Fibroblast of skin of left quadriceps (primary cell): ENCODE measurements at places on chromosomes 1 and 21.

GRCh38 chr1:49576327-49576901, 447.3 kb downstream of the AGBL4 start:
- DNase-seq = no peak

- DNase-seq = no peak
These were observed 155.9 kb upstream of the L1TD1 start for GRCh38 chr1:62038594-62039284.

GRCh38 chr1:32330558-32331151, 5.4 kb downstream of the MARCKSL1 start:
- DNase-seq = no peak

DNA sequence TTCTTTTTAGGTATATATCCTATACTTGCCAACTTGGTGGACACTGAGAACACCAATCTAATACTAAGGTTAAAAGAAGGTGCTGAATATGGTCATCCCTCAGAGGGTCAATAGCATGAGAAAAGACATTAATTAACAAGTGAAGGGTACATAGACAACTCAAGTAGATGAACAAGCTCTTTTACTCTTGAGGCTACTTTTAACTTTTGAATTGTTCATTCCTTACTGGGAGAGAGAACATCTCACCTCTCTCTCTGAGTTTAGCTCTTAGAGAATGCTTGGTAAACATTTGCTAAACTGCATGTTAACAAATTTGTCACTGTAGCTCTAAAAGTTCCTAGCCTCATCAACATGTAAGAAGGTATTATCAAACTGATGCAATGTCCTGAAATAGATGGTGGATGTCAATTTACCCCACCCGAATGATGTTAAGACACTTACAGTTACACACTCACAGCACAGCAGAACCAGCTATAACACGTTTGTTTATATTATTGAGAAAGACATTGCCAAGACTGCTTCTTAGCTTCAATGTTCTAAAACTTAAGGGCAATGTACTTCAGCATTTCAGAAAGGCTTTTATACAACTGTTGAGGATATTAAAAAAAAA, 35.9 kb downstream of the HEATR1 start:
- no peak for DNase-seq

GRCh38 chr1:173015629-173016028, 35.1 kb downstream of the TNFSF18 start:
- DNase-seq = no peak

DNA sequence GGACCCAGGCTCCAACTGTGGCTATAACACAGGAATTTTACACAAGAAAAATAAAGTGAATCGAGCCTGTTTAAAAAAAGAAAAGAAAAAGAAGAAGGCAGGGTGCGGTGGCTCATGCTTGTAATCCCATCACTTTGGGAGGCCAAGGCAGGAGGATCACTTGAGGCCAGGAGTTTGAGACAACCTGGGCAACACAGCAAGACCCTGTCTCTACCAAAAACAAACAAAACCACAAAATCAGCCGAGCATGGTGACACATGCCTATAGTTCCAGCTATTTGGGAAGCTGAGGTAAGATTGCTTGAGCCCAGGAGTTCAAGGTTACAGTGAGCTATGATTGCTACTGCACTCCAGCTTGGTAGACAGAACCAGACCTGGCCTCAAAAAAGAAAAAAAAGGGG, 17.7 kb downstream of the MTF1 start:
- no peak for DNase-seq

DNA sequence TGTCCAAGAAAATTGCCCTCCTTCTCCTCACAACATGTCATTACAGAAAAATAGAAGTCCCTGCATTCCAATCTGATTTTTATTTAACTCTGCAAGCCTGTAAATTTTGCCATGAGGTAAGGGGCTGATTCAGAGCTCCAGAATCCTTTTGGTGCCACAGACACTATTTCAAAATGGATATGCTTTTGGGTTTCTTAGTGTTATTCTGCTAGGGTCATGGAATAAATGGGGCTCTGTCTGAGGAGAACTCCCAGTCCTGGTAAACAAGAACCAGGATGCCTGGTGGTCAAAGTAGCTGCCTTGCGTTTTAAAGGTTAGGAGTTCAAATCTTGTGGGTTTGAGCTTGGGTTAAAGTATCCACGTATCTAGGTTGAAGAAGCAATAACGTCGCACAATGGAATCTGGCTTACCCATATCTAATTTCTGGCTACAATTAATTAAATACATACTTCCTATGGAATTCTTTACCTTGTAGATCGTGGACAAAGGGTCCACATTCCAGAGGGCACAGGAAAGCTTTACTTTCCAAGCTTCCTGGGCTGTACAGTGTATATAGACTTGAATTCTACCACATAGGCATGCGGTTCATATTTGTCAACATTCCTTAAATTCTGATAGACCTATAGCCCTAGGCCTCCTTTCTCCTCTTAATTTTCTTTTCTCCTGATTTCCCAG, 98.0 kb upstream of the CDC42BPA start:
- no peak for DNase-seq

DNA sequence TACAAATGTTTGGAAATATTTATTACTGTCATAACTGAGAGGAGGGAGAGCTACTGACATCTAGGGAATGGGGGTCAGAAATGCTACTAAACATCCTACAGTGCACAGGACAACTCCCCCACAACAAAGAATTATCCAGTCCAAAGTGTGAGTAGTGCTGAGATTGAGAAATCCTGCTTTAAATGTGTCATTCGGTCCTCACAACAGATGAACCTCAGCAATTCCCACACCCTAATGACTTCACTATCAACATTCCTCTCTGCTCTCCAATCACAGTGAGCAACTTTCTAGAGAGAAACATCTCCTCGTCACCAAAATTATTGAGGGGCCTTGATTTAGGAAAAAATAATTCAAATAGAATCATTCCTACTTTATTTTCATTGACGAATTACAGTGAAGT, 18.0 kb downstream of the OMA1 start:
- peak; percentile 28 for DNase-seq

GRCh38 chr1:204359474-204360255, at the start of gene PLEKHA6:
PLEKHA6 (minus strand) TSS chr1:204359929; CDS start chr1:204273727, 86,202 bp downstream.
- DNase-seq = peak; percentile 29

- DNase-seq = no peak
These were observed 310.6 kb downstream of the SEC16B start for GRCh38 chr1:177659281-177659680.

GRCh38 chr1:89304572-89305230, 32.0 kb upstream of the GBP5 start:
- no peak for DNase-seq

- DNase-seq = no peak
These were observed 22.4 kb downstream of the CASQ2 start for GRCh38 chr1:115746021-115746690.

DNA sequence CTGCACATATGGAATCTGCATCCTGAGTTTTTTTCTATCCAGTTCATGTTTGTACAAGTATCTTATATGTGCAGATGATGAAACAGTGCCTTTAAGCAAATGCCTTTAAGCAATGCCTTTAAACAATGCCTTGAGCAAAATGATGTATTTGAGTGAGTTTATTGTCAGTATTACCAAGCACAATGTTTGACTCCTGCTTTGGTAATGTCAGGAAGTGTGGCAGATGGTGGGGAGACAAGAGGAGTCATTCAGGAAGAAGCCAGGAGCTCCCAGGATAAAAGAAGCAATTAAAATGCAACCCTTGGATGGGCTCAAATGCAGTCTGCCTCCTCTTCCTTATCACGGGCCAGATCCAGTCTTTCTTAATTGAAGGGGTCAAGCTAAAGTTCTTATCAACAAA, 108.7 kb upstream of the KCNJ15 start:
- no peak for DNase-seq

DNA sequence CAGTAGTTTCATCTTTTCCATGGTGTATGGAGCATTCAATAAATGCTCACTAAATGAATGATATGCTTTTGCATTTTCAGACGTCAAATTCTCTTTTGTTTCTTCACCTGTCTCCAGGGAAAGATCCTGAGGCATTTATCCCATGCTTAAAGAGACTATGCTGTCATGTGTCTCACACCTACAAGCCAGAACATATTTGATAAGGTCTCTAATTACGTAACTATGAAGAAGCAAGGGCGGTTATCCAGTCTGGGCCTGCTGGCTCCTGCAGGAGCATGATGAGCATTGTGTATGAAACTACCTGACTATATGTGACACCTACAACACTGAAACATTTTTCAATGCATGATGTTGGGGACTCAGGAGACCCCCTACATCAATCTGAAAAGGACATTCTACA, 51.8 kb downstream of the FBXO42 start:
- no peak for DNase-seq

GRCh38 chr1:3598522-3599285, 12.6 kb downstream of the MEGF6 start:
- no peak for DNase-seq

- no peak for DNase-seq
These were observed 27.9 kb downstream of the LRRC8B start for GRCh38 chr1:89552471-89553081.

DNA sequence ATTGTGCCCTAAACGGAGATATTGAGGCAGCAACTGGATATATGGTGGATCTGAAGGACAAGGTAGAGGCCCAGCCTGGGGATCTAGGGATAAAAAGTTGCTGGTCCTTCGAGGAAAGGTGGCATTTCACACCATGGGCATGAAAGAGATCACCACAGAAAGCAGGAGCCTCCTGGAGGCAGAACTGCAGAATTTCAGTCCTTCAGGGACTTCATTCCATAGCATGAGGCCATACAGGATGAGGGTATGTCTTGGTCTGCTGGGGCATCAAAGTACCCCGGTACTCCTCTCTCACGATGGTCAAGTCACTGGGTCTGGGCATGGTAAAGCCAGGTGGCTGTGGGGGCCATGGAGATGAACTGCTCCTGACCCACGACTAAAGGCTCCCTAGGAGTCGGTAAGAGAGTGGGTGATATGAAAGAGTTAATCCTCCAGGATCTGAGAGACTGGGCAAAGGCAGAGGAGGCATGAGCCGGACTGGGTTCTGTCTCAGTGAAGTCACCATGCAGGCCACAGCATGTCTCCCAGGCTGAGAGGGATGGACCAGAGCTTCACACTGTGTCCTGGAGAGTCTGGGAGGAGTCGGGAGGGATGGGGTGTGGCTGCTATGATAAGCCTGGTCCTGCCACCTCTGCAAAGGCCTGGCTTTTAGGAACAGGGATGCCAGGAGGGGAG, 5.8 kb upstream of the SPRR5 start:
- DNase-seq = no peak

DNA sequence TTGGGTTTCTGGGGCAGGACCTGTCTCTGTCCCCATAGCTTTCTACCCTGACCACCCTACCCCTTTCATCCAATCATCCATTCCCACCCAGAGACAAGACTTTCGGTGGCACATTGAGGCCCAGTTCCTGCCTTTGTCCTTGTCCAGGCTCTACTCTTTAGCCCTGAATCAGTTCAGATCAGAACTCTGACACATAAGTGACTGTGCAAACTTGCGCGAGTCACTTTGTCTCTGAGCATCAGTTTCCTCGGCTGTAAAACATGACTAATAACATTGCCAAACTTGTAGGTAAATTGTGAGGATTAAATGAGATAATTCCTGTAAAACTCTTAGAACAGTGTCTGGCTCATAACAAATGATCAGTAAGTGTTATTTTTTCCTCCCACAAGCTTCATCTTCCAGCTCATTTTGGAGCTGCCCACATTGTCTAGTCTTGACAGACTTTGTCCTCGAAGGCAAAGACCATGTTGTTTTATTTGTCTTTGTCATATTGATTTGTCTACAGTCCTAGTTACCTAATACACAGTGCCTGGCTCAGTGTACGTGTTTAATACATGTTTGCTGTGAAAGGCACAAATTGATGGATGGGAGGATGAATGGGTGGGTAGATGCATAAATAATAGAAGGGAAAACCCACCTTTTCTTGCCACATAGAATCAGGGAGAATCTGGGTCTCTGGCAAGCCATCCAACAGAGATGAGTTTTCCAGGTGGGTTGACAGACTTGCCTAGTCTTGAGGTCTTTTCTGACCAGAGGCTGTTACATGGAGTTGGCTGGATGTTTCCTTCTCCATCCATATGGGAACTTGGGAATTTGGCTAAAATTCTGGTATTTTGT, 262.9 kb downstream of the OMA1 start:
- no peak for DNase-seq

DNA sequence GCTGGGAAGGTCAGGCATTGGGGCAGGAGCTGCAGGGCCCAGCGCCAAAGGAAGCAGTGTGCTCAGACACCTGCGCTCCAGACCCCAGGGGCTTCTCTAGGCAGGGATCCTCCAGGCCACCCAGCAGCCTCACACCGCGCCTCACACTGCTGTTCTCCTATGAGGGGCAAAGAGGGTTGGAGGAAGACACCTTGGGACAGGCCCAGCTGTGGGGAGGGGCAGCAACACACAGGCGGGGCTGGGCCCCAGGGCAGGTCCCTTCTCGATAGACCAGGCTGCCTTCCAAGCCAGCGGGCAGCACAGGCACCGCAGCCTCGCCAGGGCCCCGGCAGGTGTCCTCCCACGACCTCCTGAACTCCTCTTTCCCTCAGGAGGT, 20.7 kb upstream of the PRSS38 start:
- no peak for DNase-seq

GRCh38 chr1:147238053-147238902, 4.2 kb upstream of the CHD1L start:
- DNase-seq = no peak

DNA sequence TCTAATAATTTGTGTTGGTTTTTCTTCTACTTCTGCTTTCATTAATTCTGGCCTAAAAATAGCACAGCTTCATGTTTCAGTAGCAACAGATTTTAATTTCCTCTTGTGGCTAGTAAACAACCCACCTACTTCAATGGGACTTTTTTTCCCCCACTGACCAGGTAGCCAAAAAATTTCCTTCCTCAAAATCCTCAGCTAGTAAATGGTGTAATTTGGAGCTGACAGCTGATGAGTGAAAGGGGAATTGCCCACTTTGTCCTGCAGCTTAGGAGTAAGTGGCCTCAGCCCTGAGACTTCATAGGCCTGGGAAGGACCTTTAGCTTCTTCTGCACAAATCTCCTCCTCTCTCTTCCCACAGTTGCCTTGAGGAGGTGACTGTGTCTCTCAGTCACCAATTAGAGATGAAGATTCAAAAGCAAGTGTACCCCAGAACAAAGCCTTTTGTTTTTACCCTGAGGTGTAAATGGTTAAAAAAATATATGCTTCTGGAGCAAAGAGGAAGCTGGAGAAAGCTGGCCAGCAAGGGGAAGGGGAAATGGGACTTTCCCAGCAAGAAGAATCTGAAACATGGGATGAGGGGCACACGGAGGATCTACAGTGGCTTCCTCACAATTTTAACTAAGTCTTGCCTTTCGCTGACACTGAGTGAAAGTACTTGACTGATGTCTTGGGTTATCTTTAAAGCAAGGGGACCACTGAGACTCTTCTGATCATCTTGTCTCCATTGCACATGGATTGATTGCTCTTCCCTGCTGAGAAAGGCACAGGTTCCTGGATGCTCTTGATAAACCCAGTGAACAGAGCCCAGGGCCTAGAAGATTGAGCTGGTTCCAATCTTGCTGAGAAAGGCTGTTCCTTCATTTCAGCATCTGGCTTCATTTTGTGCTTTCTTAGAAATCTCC, 35.8 kb upstream of the VCAM1 start:
- DNase-seq = no peak

- no peak for DNase-seq
These were observed 128.5 kb upstream of the CACNA1E start for GRCh38 chr1:181354865-181355264.

DNA sequence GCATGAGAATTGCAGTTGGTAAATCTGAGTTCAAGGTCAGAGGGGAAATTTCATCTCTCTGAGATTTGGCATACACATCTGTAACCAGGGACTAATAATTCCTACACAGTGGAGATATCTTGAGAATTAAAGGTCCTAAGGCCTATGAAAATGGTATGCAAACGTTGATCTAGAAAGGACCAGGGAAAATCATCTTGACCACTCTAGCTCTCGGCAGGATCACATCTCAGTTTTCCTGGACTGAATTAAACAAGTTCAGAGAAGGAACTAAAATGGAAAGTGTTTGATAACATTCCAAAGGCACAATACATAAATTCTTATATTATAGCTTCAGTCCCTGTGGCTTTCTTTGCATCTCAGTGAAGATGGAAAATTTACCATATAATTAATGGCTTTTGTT, 28.5 kb upstream of the SIPA1L2 start:
- no peak for DNase-seq
